Stimulated activated CD4-positive, alpha-beta T cell treated with anti-CD3 and anti-CD28 coated beads, Interleukin-15, amount 100 ng/mL, for 1 hour (primary cell): ENCODE measurements at places on chromosomes 11 and 22.
A peak's percentile ranks its signal among the peaks of the same experiment; 100 is the strongest.

GRCh38 chr11:75293903-75294302, 53.3 kb downstream of the TPBGL start:
- no peak for DNase-seq

GRCh38 chr11:78344676-78345075, 72.9 kb downstream of the GAB2 start:
- DNase-seq: no peak

- no peak for DNase-seq
Measured at GRCh38 chr11:88597387-88597786, 259.9 kb upstream of the CTSC start.

DNA sequence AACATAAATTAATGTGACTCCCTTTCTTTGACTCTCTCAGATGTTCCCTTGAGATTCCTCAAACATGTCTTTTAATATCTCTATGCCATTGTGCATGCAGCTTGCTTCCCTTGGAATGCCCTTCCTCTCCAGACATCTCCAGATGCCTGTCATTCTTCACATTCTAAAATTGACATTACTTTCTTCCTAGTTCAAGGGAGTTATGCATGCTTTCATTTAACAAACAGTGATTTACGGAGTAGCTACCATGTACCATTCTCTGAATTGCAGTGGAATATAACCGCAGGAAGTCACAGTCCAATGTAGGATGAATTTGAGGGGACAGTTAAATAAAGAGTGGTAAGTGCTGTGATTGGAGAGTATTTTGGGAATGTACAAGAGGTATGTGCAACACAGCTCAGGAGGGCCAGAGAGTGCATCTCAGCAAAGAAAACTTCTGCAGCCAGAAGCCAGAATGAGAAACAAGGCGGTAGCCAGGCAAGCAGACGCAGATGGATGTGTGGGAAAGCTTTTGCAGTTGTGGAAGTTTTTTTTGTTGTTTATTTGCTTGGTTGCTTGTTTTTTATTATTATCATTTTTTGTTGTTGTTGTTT, 18.7 kb downstream of the MMP10 start:
- no peak for DNase-seq

GRCh38 chr11:128262463-128263345, 324.7 kb downstream of the ETS1 start:
- no peak for DNase-seq

- no peak for DNase-seq
Measured at GRCh38 chr11:33478111-33478573, 221.0 kb downstream of the HIPK3 start.

GRCh38 chr22:38964989-38965388, 7.6 kb downstream of the APOBEC3A start:
- no peak for DNase-seq

GRCh38 chr22:29914991-29915533, 32.1 kb downstream of the MTMR3 start:
- no peak for DNase-seq

DNA sequence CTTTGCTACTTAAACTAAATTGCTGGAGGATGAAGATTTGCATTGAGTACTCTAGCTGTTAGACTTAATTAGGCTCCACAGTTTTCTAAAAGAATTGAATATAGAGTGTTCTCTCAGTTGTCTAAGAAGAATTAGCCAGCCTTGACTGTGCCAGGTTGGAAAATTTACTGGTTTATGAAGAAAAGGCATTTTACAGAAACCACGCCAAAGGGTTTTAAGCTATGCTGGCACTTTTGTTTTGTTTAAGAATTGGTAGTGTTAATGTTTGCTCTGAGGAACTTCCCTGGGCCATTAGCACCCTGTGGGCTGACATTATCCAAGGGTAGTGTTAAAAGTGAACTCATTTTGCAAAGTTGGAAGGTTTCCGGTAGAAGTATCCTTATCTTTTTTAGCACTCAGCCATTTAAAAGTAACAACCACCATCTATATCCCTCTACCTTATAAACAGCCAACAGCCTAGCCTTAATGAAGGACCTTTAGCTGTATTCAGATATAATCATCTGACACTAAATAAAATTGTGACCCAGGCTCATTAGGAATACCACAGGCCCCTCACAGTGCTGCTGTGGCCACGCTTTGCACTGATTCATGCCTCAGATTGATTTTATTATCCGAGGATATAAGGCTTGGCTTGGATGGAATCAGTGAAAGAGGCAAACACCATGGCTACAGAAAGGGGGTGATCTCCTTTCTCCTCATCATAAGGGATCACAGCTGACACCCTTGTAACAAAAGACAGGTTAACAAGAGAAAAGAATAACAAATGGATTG, 158.9 kb downstream of the NCAM1 start:
- DNase-seq: no peak

GRCh38 chr22:39567135-39567946, 3.2 kb upstream of the CACNA1I start:
- DNase-seq: peak; percentile 7

DNA sequence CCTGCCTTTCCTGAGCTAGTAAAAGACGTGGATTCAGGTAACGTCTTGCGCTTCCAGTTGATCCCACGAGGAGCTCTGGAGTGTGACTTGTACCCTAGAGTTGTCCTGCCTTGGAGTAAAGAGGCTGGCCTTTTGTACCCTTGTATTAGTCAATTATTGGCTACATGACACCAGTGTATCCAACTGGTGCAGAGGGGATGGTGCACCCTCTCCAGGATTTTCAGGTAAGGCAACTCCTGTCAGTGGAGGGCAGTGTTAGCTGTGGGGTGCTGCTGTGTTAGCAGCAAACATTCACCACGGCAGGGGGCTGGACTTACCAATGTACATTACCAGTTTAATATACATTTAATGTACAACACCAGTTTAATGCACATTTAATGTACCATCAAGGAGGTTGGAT, 233.5 kb downstream of the MIAT start:
- no peak for DNase-seq

DNA sequence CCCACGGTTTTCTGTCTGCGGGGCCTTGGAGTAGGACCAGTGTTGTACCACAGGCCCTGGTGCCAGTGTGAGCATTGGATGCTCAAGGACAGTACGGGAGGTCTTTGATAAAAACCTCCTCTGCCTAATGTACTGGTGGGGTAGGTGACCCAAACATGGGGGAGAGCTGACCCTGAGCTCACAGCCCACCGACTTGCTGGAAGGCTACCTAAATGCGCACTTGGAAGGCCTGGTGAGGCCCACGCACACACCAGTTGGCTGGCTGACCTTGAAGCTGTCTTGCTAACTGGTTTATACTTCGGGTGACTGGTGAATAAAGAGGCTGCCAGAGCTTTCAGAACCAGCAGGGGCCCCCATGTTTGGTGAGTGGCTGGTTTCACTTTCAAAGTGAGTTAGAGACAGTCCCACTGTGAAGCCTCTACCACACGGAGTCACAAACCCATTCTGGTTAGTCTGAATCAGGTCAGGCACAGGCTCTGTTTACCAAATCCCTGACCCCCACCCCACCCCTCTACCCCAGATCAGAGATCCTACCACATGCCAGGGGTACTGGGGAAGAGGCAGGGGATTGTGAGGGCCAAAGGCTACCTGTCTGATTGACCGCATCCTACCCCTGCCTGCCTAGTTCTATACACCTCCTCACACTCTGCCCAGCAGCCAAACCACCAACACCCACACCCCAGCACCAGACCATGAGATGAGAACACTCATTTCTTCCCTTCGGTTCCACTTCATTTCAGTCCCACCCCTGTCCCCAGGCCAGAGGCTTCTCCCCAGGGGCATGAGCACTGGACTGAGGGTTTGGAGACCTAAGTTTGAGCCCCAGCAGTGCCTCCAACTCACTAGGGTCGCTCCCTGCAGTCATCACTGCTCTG, 12.7 kb upstream of the IL2RB start:
- DNase-seq: peak; percentile 39

DNA sequence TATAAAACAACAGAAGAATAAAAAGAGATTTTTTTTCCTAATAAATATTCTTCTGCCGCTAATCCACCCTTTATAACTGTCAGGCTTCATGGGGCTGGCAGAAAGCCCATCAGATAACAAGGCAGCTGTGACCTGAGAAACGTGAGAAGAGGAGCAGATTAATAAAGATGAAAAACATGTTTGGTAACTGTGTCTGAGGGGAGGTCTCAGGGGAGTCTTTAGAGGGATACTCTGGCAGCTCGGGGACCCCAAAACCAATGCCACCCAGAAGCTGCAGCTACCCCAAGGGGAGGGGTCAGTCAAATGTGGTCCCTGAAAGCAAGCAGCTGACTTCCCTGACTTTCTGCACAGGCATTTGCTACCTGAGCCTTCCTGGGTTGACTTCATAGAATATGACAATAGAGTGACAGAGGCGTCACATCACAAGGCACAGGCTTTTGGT, 48.4 kb upstream of the POU2AF1 start:
- DNase-seq: no peak

- no peak for DNase-seq
Measured at GRCh38 chr22:22759371-22759770, 115.0 kb downstream of the GGTLC2 start.

GRCh38 chr11:75283391-75283931, 42.9 kb downstream of the TPBGL start:
- DNase-seq: no peak

GRCh38 chr11:8228231-8228630, 35.4 kb downstream of the LMO1 start:
- no peak for DNase-seq

DNA sequence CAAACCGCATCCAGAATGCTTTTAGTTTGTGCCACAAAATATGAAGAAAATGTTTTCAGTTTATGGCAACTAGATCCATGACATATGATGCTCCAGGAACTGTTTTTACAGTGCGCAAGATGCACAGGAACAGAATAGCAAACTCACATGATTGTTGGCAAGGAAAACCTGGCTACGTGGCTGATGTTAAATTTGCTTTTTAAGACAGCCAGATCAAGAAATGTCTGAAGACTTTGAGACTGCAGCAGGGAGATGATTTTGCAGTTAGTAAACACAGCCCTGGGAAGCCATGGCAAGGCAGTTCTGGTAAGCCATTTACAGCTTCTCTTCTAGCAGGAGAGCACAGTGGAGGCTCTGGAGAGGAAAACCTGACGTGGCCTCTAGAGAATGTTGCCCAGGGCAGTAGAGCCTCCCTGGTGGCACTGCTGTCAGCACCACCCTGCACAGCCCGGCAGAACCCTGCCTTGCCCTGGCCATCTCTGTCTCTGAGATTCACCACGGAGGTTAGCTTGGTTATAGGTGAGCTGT, 69.8 kb upstream of the TNRC6B start:
- no peak for DNase-seq

GRCh38 chr11:720017-720641, 14.1 kb downstream of the EPS8L2 start:
- DNase-seq: no peak

DNA sequence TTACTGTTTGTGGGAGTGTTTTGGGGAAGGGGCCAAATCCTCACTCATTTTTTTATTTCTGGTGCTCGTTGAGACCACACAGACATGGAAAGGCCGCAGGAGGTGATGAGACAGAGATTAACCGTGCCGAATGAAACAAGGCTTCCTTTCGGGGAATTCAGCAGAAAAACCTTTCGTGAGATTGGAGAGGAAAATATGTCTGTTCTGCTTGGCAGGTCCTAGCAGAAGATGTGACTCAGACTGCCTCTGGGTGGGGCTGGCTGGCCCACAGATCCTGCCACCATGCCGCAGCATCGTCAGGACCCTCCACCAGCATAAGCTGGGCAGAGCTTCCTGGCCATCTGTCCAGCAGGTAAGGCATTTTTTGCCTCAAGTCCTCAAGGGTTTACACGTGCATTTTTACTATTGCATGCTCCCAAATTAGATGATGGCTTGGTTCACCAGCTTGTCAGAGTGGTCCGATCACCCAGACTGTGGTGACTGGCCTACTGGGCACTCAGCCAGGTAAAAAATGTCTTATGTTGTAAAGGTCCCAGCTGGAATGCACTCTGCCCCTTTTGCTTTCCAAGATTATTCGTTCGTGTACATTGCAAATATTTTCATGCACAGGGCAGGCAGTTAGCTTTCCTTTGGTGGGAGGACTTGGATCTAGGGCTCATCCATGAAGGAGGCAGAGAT, 1.5 kb downstream of the DDB2 start:
- peak; percentile 52 for DNase-seq

GRCh38 chr22:36828815-36829214, 12.0 kb upstream of the PVALB start:
- DNase-seq: no peak

GRCh38 chr22:30046716-30047363, 33.4 kb upstream of the HORMAD2 start:
- DNase-seq: no peak

DNA sequence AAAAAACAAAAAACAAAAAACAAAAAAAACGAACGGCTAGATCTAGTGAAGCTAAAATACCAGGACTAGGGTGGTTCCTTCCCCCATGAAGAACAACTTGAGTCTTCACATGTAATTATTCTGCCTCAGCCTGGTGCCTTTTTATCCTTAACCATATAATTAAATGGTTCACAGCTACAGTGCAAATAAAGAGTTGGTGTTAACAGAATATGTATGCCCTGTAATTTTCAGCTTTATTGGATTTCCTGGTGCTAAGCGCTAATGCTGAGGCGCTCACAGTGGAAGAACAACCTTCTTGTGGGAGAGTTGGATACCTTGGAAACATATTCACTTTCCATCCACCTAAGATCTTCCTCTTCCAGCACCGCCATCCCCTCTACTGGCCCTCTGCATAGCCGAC, 158.5 kb upstream of the SORL1-AS1 start:
- no peak for DNase-seq

DNA sequence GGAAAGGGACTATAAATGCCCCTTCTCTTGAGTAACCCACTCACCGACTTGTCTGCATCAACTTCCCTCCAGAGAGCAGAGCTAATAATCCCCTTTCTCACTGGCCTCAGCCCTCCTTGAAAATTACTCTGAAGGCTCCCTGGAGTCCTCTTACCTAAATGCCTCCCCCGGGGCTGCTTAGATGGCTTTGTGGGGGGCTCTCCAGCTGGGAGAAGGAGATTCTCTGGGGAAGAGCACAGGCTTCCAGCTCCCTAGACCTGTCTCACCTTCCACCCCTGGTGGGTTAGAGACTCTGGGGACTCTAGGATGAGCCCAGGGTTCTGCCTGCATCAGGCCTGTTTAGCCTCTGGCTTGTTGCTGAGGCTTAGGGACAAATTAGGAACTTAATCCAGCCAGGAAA, 39.8 kb downstream of the MIAT start:
- no peak for DNase-seq

DNA sequence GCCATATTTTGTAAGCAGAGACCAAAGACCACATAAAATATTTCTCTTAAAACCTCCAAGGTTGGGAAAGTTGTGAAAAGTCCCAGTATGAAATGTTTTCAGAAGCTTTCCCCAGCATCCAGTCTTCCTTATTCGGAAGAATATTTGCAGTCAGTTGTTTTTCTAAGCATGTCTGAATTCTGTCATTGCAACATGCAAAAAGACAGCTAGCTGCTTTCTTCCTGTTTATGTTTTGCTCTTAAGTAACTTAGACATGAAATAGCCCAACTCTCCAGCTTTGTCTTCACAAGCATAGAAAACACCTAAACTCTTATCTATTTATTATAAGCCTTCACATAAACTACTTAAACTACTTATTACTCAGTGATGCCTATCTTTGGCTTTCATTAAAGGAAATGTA, 57.9 kb upstream of the MMP13 start:
- no peak for DNase-seq

- DNase-seq: no peak
Measured at GRCh38 chr22:30429887-30430286, 4.3 kb downstream of the MTFP1 start.
